G401 (cell line): ENCODE measurements at places on chromosomes 5 and 9.

GRCh38 chr9:96078897-96079490 is 203.5 kb downstream of the ERCC6L2 start:
- DNase-seq, result no peak

- DNase-seq, result no peak
These were observed 35.1 kb downstream of the TDRD7 start for GRCh38 chr9:97447001-97447400.

DNA sequence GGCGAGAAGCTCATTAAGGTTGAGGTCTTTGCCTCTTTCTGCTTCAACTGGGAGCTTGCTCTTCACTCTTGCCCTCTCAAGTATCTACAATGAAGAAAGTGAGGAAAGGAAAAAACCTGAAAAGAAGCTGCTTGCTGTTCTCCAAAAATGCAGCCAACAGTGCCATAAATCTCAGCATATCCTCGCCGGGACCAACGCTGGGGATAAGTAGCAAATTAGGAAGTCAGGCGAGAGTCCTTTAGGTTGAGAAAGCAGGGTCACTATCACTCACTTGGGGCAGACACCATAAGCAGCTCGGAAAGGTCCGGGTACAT is 399 bp downstream of the NUP155 start:
- no peak for DNase-seq

- DNase-seq, result no peak
These were observed 83.8 kb upstream of the GNA14 start for GRCh38 chr9:77731930-77732329.

DNA sequence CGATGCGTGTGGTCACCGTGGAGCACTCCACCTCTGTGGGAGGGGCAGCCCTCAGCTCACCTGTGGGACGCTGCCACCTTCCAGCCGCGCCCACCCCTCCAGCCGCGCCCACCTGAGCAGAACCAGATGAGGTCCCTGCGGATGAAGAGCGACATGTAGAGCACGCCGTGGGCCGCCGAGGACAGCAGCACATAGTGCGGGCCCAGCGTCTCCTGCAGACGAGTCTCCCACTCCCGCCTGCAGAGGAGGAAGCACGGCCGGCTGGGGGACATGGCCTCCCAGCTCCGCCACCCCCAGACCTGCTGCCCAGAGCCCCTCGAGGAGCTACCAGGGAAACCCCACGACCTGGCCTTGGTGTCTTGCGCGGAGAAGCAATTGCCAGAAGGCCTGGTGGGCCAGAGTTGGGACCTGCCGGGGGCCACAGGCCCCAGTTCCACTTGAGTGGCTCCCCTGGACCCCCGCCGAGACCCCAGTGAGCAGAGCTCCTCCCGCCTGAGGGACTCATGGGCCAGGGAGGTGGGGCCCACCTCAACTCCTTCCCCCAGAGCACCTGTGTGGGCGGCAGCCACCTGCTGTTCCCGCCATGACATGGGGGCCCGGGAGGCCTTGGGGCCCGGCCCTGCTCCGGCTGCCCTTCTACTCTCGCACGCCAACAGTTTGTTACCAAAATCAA is 6.5 kb downstream of the INPP5E start:
- no peak for DNase-seq

DNA sequence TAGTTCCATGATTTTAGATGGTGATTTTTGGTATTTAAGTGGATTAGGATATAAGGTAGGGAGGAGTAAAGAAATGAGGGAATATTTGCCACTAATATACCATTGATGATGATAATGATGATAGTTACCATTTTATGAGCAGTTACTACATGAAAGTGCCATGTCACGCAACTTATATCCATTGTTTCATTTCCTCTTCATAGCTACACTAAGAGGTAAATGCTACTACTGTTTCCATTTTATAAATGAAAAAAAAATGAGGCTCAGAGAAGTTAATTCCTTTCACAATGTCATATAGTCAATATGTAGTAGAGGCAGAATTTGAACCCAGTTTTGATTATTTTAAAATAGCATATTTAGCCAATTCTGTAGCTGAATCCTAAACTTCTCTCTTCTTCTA is 112.2 kb upstream of the ADRA1B start:
- DNase-seq, result no peak

GRCh38 chr9:100268271-100268670 is 84.5 kb downstream of the TEX10 start:
- DNase-seq, result no peak

- no peak for DNase-seq
These were observed 115.2 kb upstream of the ST8SIA4 start for GRCh38 chr5:101018299-101018698.

DNA sequence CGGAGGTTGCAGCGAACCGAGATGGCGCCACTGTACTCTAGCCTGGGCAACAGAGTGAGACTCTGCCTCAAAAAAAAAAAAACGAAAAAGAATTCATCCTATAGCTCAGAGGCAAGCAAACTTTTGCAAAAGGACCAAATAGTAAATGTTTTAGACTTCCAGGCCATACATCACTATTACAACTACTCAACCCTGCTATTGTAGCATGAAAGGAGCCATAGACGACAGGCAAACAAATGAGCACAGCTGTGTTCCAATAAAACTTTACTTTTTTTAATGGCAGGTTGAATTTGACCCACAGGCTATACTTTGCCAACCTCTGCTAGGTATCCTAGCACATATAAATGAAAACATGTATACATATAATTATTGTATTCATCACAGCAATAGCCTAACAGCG is 58.9 kb upstream of the SLC30A5 start:
- DNase-seq, result no peak

GRCh38 chr9:27784847-27785713 is 211.8 kb upstream of the C9orf72 start:
- DNase-seq, result no peak

DNA sequence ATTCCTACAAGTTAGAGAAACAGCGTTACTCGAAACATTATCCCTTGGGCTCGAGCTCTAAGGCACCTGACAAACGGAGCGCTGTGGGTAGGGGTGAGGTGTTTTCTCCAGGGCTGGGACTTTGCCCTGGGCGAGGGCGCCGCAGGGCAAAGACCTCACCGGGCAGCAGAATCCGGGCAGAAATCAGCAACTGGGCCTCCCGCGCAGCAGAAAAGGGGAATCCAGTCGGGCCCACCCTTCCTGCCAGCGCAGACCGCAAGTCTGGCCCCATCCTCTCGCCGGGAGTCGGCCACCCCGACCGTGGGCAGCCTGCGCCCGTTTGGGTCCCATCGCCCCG is 430 bp upstream of the MSH3 start:
- no peak for DNase-seq

- DNase-seq, result no peak
These were observed 28.1 kb downstream of the ADGRD2 start for GRCh38 chr9:124478354-124478753.

DNA sequence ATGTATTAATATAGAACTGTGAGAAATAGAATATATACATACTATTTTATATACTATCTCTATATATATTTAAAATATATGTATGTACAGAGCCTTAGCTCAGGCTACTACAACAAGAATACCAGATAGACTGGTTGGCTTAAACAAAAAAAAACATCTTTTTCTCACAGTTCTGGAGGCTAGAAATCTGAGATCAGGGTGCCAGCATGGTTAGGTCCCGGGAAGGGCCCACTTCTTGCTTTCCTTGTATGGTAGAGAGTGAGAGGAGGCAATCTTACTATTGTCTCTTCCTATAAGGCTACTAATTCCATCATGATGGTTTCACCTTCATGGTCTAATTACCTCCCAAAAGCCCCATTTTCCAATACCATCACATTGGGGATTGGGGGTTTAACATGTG is 613.0 kb downstream of the ZNF608 start:
- DNase-seq, result no peak

- DNase-seq, result no peak
These were observed 52.3 kb upstream of the APC start for GRCh38 chr5:112685386-112685785.

DNA sequence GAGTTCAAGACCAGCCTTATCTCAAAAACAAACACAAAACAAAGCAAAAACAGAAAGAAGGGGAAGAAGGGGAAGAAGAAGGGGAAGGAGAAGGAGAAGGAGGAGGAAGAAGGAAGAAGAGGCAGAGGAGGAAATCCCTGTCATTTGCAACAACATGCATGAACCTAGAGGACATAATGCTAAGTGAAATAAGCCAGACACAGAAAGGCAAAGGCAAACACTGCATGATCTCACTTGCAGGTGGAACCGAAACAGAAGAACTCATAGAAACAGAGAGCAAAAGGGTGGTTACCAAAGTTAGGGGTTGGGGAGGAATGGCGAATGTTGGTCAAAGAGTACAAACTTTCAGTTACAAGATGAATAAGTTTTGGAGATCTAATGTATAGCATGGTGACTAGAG is 135.4 kb downstream of the UGCG start:
- DNase-seq, result no peak

- no peak for DNase-seq
These were observed 382.5 kb downstream of the TMEM161B start for GRCh38 chr5:87886164-87886563.

- DNase-seq, result no peak
These were observed 94.1 kb downstream of the DENND1A start for GRCh38 chr9:123835821-123836220.
